ENCODE measurements at places on chromosomes 11 and 22. TPM values are rescaled to one million over a fixed set of nuclear protein-coding genes. Genes with fewer than 3 reads are reported as not detected.
A peak's percentile ranks its signal among the peaks of the same experiment; 100 is the strongest.

DNA sequence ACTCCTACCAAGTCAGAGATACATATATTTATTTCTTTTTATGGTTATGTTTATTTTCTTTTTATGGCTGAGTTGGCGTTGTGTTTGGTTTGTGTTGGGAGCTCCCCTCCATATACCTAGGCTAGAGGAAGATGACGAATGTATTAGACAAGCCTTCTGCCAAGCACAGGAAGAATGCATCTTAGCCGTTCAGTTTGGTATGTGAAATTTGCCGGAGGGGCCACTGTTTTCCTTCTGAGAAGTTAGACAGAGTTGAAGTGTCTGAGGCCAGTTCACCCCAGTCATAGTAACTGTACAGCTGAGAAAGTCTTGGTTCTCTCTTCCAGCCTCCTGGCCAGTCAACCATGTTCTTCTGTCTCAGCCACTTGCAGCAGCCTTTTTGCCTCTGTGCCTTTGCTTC lies 29.8 kb downstream of the TEAD1 start:
- DNase-seq = peak; percentile 43

DNA sequence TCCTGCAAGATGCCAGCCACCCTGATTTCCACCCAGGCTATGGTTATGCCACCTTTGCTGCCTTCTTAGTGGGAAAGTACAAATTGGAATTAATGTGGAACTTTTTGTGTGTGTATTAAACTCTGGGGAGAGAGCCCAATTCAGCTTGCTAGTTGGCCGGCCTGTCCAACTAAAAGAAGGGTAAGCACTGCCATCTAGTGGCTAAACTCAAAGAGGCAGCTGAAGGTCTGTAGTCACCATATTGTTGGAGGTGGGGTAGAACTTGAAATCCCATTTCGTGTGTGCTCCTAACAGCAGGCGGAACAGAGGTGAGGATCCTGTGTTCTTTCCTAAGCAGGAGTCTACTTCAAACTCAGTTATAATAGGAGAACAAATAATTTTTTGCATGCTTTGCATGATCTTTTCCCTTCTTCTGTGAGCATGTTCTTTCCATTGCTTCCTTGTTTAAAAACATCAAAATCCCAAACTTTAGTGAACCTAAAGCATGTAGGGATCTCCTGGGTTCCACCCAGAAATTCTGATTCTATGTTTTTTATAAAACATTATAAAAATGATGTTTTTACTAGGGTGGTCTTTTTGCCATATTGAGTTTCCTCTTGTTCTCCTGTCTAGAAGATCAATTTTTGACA lies 138.8 kb upstream of the SORL1-AS1 start:
- DNase-seq = peak; percentile 77

LYVE1 gene
- total RNA-seq = not detected

CCDC81 gene
- not detected for total RNA-seq

DNA sequence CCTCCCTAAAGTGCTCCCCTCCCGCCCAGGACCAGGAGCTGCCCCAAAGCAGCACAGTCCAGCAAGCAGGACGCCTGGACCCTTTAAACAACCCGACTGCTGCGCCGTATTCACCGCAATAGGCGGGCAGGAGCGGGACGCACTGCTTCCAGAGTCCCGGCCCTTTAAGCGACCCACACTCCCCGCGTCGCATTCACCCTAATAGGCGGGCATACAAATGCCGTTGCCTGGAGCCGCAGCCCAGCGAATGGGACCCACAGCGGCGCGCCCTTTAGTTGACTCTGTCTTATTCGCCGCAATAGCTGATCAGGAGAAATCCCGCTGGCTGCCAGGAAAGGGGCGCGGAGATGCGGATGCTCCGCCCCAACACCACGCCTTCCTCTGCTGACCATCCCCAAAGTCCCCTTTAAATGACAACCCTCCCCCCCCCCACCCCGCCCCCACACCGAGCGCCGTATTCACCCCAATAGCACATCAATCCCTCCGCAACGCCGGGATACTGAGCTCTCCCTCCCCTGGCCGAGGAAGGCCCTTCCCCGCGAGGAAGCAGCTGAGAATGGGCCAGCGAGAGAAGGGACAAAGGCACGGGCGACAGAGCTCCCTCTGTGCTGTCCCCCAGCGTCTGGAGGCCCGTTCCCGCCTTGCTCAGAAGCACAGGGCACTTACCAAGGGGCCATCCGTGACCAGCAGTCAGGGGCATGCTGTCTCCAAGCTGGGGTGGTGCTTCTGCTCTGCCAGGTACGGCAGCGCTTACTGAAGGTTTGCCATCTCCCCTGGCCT lies 4.7 kb downstream of the OSBPL5 start:
- DNase-seq = peak; percentile 83

LRFN4 gene
- 3.9 TPM for total RNA-seq

SLC37A2 gene
- 184 TPM for total RNA-seq
